ENCODE measurements at places on chromosomes 2 and 18. TPM values are rescaled to one million over a fixed set of nuclear protein-coding genes. Genes with fewer than 3 reads are reported as not detected.

- no peak for DNase-seq
Measured at GRCh38 chr2:226831266-226831665, 4.6 kb upstream of the RHBDD1 start.

DNA sequence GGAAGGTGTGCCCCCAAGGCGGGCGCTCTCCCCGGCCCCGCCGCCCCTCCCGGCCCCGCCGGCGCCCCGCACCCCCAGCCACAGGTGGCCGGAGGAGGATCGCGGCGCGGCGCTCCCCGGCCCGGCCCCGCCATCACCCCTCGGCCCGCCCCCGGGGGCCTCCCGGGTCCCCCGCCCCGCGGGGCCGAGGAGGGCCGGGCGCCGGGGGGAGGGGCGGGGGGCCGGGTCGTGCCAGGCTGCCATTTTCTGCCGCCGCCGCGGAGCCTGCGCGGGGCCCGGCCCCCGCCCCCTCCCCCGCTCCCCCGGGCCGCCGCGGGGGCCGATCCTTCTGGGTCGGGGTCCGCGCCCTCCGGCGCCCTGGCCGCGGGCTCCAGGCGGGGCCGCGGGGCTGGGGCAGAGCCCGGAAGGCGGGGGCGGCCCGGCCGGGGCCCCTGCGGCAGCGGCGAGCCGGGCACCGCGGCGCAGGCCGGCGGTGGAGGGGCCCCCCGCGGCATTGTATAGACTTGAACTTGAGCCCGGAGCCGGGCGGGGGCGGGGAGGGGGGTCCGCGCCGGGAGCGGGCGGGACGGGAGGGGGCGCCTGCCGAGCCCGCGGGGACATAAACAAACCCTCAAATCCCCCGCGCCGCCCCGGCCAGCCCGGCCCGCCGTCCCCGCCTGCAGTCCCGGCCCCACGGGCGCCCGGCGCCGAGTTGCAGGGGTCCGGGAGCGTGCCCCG lies 556 bp downstream of the DNMT3A start:
- no peak for DNase-seq

Gene APCDD1
- total RNA-seq = 0.51 TPM

Gene THUMPD2
- 6.7 TPM for total RNA-seq

Gene BBS5
- total RNA-seq = 3.6 TPM
